NT2/D1 (cell line): ENCODE measurements at places on chromosomes 16 and 17.

GRCh38 chr17:13919818-13920217 lies 149.5 kb upstream of the COX10 start:
- DNase-seq, result no peak

GRCh38 chr17:4833941-4834680 lies 971 bp downstream of the MINK1 start:
- DNase-seq, result no peak

- no peak for DNase-seq
Measured at GRCh38 chr16:72234387-72234786, 62.4 kb upstream of the PMFBP1 start.

DNA sequence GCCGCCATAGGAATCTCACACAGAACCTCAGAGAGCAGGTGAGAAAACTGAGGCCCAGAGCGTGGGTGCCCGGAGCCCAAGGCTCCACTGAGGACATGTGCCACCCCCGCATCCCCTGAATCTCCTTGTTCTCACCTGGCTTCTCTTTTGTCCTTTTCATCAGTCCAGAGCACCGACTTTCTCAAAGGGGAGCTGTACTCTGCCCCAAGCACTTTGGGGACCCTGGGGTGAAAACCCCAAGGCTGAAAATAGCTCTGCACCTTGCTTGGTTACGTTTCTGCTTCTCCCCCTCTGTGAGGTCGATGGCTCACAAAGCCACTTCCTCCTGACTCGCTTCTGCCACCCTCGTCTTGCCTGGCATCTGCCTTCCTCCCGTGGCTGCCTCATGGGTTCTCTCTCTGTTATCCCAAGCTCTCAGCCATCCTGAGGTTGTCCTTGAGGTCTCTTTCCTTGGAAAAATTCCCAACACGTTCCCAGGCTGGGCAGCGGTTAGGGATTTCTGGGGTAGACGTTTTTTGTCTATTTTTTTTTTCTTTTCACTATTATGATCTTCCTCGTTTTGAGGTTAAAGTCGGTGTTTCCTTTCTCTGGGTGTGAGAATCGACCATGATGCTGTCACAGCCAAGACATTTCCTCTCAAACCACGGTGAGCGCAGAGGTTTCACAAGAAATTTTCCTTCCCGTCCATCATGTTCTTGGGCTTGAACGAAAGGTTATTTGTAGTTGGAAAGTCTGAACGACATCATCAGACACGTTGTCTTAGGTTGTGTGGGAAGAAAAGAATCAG lies 37.2 kb downstream of the IRF8 start:
- DNase-seq, result no peak

DNA sequence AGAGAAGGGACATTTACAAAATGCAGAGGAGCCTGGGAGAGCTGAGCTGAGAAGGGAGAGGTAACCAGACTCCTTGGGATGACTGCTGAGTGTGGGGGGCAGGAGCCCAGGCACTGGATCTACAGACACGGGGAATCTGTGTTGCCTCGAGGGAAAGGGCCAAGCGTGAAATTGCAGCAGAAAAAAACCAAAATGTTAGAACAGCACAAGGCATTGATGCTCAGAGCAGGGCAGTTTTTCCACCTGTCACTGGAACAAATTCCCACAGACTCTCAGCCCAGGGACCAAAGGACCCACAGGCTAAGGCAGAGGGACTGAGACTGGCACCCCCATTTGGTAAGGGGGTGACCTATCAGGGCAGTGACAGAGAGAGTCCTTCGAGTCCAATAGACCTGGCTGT lies 2.0 kb downstream of the PITPNM3 start:
- DNase-seq, result no peak

DNA sequence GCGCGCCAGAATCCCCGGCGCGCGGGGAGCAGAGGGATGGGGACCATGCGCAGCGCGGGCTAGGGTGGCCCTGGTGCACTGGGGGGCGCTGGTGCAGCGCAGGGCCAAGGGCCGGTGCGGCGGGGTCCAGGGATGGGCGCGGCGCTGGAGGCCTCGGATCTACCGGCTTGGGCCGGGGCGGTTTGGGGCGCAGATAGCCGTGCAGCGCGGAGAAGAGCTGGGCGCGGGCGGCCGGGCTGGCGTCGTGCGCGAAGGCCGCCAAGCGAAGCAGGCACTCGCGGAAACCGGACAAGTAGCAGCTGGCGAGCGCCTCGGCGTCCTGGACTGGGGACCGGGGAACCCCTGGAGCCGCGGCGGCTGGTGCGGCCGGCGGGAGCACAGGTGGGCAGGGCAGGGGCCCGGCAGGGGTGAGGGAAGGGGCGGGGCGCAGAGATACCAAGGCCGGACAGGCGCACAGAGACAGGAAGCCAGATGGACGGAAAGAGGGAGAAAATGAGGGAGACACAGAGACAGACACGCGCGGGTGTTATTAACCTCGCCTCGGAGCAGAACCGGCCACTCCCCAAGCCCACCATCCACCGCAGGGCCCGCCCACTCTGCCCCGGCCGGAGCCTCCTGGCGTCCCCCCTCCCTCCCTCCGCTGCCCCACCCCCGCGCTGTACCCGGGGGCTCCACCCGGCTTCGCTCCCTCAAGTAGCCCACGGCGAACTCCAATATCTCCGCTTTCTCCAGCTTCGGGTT lies 2.1 kb downstream of the HES7 start:
- no peak for DNase-seq

GRCh38 chr17:74598346-74599022 lies 6.4 kb upstream of the CD300LD start:
- no peak for DNase-seq

GRCh38 chr17:77142689-77143088 lies 1.9 kb downstream of the SEC14L1 start:
- no peak for DNase-seq

DNA sequence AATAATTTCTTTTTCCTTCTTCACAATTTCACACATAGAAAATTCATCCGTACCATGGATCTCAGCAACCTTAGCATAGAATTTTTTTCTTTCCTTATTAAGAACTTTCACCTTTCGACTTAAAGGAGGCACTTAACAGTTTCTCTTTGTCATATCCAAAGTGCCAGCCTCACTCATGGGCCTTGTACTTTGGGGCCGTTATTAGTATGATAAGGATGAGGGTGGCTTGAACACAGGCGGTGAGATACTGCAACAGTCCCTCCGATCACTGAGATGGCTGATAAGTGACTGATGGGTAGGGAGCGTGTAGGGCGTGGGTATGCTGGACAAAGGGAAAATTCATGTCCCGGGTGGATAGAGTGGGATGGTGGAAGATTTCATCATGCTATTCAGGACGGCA lies 85.3 kb downstream of the OR1D5 start:
- DNase-seq, result no peak

DNA sequence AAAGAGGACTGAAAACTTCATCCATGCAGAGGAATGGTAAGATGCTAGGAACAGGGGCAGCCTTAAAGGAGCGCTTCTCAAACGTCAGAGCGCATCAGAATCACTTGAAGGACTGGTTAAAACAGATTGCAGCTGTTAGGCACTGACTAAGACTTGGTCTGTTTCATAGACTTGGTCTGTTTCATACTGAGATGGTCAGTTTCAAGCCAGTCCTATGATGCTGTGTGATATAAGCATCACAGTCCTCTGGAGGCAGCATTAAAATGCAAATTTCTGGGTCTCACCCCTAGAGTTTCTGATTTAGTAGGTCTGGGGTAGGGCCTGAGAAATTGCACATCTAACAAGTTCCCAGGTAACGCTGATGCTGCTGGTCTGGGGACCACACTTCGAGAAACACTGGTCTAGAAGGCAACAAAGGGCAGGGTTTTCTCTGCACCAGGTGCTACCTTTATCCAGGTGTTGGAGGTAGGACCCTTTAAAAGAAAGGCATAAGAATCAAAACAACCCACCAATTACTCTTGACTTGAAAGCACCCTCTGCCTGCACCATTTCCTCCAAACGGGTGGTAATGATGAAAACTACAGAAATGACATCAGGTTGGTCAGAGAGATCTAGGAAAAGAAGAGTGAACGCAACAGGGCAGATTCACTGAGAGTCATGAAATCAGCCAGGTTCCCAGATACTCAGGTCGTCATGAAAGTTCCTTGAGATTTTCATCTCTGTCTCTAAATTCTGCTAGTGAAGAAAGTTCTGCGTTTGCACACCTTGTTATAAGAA lies 95.0 kb upstream of the RCVRN start:
- no peak for DNase-seq

DNA sequence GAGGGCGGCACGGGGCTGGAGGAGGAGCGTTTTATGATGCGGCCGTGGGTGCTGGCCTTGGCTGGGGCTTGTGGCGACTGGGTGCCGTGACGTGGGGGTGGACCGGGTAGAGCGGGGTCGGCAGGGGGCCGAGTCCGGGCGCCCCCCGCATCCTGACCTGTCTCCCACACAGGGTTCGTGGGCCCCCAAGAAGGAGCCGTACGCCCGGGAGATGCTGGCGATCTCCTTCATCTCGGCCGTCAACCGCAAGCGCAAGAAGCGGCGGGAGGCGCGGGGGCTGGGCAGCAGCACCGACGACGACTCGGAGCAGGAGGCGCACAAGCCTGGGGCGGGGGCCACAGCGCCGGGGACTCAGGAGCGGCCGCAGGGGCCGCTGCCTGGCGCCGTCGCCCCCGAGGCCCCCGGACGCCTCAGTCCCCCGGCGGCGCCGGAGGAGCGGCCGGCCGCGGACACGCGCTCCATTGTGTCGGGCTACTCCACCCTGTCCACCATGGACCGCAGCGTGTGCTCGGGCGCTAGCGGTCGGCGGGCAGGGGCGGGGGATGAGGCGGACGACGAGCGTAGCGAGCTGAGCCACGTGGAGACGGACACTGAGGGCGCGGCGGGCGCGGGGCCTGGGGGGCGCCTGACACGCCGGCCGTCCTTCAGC lies 81.6 kb downstream of the ARHGAP23 start:
- DNase-seq, result no peak
